Stimulated activated CD8-positive, alpha-beta memory T cell treated with anti-CD3 and anti-CD28 coated beads, Interleukin-2, amount 100 ng/mL, for 1 hour (primary cell): ENCODE measurements at places on chromosomes 2 and 18.

DNA sequence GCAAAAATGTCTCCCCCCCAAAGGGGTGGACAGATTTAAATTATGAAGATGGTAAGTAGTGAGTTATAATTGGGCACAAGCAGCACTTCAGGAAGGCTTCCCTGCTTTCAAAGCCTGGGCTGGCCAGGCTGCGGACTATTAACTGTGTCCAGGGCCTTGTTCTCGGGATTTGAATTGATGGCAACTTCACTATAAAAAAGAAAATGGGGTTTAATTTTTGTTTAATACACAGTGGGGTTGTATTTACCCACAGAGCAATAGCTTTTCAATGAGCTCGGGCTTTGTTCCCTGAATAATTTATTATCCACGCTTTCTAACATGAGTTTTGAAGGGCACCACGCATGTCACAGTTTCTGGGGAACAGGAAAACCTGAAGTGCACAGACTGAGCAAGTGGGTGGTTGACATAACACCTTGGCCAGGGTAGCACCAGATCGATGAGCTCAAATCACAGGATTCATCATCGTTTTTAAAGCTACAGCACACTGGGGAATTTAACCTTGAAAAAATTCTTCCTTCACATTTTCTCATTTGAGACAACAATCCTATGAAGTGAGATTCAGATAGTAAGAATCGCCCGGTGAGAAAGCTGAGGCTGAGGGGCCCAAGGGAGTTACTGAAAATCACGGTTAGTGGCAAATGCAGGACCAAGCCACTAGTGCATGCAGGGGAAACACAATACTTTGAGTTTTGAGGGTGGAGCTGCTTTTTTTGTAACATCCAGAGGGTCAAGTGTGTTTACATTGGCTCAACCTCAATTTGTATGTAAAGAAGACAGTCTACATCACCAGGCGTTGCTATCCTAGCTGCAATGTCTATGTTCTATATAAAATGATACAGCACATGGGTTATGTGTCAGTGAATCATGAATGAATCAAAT, 28.9 kb upstream of the LMAN1 start:
- no peak for DNase-seq

GRCh38 chr2:220664272-220665107, 907.6 kb downstream of the EPHA4 start:
- DNase-seq, result no peak

DNA sequence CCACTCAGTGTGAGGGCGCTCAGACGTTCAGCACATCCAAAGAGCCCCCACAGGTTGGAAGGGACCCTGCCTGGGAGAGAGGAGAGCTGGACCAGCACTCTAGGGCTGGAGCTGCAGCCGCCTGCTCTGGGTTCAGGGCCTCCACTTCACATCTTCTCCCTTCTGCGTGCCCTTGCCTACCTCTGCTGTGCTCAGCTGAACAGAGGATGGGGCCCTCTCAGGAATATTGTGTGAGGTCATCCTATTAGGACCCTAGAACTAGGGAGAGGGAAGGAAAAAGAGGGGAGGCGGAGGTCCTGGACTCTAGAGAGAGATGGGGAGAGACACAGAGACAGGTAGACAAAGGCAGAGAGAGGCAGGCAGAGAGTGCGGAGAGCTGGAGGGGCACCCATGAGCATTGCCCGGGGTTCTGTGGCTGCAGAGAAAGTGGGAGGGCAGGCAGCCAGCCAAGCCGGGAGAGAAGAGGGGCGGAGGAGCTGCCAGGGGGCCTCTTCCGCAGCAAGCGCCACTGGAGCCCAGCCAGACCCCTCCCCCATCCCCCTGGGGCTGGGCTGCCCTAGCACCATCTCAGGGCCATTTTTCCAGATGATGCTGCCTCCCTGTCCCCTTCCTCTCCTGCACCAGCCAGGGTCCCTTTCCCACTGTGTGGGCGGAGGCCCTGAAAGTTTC, 8.3 kb upstream of the TNS1 start:
- no peak for DNase-seq

DNA sequence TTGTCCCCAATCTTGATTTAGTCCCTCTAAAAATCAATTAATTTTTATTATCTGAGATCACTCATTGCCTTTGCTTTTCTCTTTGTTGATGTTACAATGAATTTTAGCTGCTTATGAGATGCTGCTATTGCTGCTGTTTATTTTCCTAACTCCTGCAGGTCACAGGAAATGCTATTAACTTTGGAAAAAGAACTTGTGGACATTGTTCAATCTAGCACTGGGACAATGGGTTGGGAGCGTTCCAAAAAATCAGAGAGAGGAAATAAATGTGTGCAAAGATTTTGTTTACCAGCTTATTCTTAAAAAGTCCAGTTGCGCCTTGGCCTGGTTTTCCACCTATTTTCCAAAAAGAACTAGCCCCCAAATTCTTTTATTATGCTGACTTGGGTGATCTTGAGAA, 268.3 kb downstream of the PTH2R start:
- no peak for DNase-seq

DNA sequence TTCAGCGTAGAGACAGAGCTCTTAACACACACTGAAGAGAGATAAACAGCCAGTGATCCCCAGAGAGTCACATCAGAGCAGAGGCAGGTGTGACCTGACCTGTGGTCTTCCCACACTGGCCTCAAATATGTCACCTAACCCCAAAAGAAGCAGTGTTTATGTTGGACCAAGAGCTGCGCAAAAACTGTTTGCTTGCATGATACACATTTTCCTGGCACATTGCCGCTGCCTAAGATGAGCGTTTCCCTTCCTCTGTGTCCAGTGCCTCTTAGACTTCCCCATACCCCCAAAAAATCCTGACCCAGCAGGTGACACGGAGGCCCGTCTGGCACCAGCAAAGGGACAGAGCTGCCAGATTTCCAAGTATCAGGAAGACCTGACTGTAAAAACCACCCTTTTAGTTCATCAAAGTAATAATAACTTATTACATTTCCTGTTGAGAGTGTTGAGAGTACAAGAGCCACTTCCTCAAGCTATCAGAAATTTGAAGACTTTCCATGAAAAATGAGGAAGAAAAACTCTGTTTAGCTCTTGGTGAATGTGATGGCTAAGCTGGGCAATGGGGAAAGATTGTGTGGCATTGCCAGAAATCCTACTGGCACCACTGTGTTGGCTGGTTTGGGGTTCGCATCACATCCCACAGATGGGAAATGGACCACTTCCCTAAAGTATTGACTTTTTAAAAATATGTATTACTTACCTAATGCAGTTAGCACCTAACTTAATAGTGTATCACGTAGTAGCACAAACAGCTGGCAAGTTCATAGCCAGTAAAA, 6.7 kb downstream of the TNFRSF11A start:
- DNase-seq, result no peak
